ENCODE measurements at places on chromosomes 2 and 18. TPM values are rescaled to one million over a fixed set of nuclear protein-coding genes. Genes with fewer than 3 reads are reported as not detected.

DNA sequence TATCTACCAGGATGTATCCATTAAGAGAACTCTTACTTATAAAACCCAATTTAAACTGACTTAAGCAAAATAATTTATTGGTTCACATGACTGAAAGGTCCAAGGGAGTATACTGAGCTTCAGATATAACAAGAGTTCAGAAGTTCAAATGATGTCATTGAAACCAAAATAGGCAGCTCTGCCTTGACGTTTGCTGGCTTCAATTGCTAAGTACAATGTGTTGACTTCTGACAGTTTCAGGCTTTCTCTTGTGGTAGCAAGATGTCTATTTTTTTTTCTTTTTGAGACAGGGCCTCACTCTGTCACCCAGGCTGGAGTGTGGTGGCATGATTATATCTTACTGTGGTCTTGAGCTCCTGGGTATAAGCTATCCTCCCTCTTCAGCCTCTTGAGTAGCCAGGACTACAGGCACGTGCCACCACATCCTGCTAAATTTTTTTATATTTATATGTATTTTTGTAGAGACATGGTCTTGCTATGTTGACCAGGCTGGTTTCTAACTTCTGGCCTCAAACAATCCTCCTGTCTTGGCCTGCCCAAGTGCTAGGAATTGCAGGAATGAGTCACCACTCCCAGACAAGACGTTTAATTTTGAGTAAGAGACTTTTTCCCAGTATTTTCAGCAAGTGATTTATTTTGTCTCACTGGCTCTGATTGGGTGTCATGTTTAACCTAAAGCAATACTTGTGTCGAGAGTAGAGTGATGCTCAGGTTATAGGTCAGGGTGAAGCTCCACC is 184.8 kb downstream of the NR4A2 start:
- no peak for DNase-seq
- no peaks in the 10 kb centered on the region for H3K27me3 ChIP-seq
- no peaks in the 10 kb centered on the region for H3K4me1 ChIP-seq
- H3K27ac ChIP-seq, result no peak overlapping the region
- no peak overlapping the region for H3K4me3 ChIP-seq

DNA sequence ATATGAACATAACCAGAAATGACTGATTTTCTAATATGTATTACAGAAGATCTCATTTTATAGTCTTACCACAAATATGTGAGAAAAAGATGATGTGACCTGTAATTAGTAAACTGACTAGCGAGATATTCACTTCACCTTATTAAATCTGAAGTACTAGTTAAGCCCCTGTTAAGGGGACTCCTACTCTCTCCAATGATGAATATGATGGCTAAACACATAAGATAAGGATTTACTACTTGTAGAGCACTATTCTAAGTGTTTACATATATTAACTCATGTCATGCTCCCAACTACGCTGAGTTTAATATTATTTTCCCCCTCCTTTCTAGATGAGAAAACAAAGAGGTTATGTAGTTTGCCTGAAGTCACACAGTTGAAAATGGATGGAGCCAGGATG is 40.9 kb downstream of the SP3 start:
- no peak for DNase-seq
- no peaks in the 10 kb centered on the region for H3K4me1 ChIP-seq
- H3K4me3 ChIP-seq, result no peak overlapping the region
- no peaks in the 10 kb centered on the region for H3K36me3 ChIP-seq
- no peak overlapping the region for H3K27ac ChIP-seq

- H3K27ac ChIP-seq, result no peak overlapping the region
- H3K36me3 ChIP-seq, result no peaks in the 10 kb centered on the region
- H3K4me1 ChIP-seq, result no peaks in the 10 kb centered on the region
- no peak overlapping the region for H3K4me3 ChIP-seq
Observed at GRCh38 chr2:167555098-167555720, 666.9 kb downstream of the XIRP2 start.

DNA sequence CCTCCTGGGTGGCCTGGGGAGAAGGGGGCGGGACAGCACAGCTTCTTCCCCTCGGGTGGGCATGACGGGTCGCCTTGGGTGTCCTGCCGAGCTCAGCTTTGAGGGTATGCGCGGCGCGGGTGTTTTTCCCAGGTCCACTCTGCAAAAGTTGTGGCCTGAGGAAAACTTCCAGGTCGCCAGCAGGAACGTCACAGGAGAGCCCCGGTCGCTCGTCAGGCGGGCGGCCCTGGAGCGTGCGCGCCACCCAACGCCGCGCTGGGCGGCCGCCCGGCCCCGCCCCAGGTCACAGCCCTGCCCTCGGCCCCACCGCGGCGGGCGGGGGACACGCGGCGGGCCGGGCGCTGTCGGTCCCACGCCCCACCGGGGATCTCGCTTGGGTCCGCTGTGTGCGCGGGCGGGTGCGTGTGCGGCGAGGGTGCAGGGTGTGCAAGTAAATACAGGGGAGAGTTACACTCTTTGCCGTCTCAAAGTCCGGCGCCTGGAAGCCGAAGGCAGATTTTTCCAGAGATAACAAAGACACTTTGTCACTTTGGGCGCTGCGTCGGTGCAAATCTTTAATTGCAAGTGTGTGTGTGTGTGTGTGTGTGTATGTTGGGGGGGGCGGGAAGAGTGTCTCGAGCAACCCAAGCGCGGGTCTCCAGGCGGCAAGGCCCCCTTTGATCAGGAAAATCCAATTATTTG is 616 bp upstream of the SP5 start:
- peak overlapping the region; percentile 82 for H3K4me3 ChIP-seq
- H3K27me3 ChIP-seq, result peaks cover 10% of the 10 kb centered on the region
- H3K4me1 ChIP-seq, result peaks cover 25% of the 10 kb centered on the region
- no peak for DNase-seq
- no peaks in the 10 kb centered on the region for H3K36me3 ChIP-seq

GRCh38 chr2:217742276-217742675 is 260.5 kb downstream of the TNS1 start:
- no peak overlapping the region for H3K27ac ChIP-seq
- no peaks in the 10 kb centered on the region for H3K4me1 ChIP-seq
- no peaks in the 10 kb centered on the region for H3K27me3 ChIP-seq
- H3K4me3 ChIP-seq, result no peak overlapping the region
- DNase-seq, result no peak
- H3K36me3 ChIP-seq, result no peaks in the 10 kb centered on the region

DNA sequence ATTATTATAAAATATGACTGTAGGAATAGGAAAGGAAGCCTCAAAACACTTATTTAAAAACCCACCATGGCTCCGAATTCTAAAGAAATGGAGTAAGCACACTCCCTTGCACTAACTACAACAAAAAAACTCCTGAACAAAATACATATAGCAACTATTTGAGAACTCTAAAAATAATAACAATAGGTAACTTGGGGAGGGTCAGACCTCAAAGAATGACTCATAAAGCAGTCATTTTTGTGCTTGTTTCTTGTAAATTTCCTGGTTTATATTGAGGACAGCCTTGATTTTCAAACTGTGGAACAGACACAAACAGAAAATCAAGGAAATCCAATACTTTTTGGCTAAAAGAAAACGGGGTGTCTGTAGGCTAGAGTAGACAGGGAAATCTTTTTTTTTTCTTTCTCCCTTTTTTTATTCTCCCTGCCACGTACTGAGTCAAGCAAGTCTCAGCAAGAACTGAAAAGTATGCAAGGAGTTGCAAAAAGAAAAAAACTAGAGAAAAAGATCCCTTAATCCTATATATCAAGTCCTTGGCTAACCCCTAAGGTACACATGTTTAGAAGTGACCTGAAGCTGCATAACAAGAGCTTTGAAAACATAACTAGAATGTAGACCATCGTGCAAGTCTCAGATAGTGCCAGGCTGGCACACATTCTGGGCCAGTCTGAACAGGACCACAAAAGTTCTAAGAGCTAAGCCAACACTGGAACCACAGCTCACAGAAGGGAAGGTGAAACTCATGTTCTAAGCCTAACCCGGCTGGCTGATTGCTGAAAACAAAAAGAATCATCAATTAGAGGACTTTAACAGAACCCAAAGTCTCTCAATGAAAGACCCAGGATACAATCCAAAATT is 403.1 kb upstream of the LYPD1 start:
- no peaks in the 10 kb centered on the region for H3K36me3 ChIP-seq
- no peaks in the 10 kb centered on the region for H3K4me1 ChIP-seq
- H3K27ac ChIP-seq, result no peak overlapping the region
- no peaks in the 10 kb centered on the region for H3K27me3 ChIP-seq
- peak; percentile 23 for DNase-seq
- no peak overlapping the region for H3K4me3 ChIP-seq

- no peaks in the 10 kb centered on the region for H3K27me3 ChIP-seq
- no peak for DNase-seq
- no peak overlapping the region for H3K4me3 ChIP-seq
Observed at GRCh38 chr18:48866856-48867255, 83.9 kb downstream of the SMAD7 start.

GRCh38 chr2:70750320-70750719 is 17.7 kb downstream of the ADD2 start:
- no peak for DNase-seq
- H3K4me1 ChIP-seq, result no peaks in the 10 kb centered on the region
- H3K27ac ChIP-seq, result no peak overlapping the region
- H3K27me3 ChIP-seq, result no peaks in the 10 kb centered on the region
- no peak overlapping the region for H3K4me3 ChIP-seq

DNA sequence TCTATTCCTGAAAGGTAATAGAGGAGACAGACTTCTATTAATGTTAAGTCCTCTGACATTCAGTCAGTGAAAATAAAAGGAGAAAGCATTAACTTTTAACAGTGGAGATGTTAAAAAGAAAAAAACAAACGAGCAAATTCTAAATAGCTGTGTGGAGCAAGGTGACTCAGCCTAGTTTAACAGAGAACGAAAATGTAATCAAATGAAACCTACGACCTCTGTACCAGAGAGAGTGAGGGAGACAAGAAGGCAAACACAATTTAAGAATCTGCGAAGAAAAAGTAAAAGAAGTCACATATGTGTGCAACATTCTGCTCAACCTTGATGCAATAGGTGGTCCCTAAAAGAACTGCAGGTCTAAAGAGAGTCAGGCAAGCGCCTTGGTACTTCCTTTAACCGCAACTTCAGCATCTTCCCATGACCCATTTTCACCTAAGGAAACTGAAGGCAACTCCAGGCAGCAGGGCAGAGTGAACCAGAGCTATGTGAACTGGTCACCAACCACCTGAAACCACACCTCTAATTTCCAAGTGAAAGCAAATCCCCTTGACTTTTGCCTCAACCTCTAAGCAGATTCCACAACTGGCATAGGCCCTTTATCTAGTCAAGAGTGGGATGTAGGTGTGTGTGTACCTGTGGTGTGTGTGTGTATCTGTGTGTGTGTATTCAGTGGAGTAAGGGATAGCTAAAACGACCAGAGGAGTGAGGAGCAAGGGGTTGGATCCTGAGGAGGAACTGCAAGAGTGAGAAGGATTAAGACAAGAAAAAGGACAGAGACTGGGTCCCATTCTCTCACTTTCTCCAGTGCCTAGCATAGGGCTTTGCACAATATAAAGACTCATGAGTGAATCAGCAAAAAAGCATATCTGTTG is 43.0 kb downstream of the FIGN start:
- H3K27me3 ChIP-seq, result no peaks in the 10 kb centered on the region
- H3K4me3 ChIP-seq, result no peak overlapping the region
- no peaks in the 10 kb centered on the region for H3K4me1 ChIP-seq
- DNase-seq, result no peak

- DNase-seq, result no peak
- no peaks in the 10 kb centered on the region for H3K27me3 ChIP-seq
- no peak overlapping the region for H3K4me3 ChIP-seq
- H3K27ac ChIP-seq, result no peak overlapping the region
- H3K36me3 ChIP-seq, result no peaks in the 10 kb centered on the region
Observed at GRCh38 chr18:48580782-48581181, 42.0 kb downstream of the CTIF start.

DNA sequence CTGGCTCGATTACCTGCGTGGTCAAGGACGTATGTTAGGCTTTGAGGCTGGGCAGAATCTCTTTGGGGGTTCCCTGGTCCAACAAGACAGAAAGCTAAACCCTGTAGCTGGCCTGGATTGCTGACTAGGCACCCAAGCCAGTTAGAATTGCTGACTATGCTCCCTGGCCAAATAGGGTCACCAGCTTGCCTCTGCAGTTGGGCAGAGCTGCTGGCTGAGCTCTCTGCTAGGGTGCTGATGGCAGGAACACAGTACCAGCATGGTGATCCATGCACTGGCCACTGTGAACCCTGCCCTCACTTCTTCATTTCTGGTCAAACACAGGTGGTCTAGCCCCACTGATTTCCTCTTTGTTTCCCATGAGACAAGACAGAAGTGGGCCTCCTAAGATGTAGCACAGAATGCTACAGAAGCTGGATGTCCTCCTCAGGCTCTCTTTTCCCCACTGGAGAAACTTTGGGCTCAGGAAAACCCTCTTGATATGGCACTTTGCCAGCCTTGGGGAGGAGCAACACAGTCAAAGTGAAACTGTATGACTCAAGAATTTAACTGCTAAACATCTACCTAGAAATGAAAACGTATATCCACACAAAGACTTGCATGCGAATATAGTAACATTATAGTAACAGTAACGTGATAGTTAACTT is 20.8 kb downstream of the SP140L start:
- no peak for DNase-seq
- H3K36me3 ChIP-seq, result no peaks in the 10 kb centered on the region
- H3K4me3 ChIP-seq, result no peak overlapping the region
- no peaks in the 10 kb centered on the region for H3K27me3 ChIP-seq
- no peak overlapping the region for H3K27ac ChIP-seq
- H3K4me1 ChIP-seq, result no peaks in the 10 kb centered on the region

- no peaks in the 10 kb centered on the region for H3K36me3 ChIP-seq
- H3K27ac ChIP-seq, result no peak overlapping the region
- H3K27me3 ChIP-seq, result no peaks in the 10 kb centered on the region
- no peak for DNase-seq
- H3K4me1 ChIP-seq, result no peaks in the 10 kb centered on the region
Observed at GRCh38 chr18:74610051-74610615, 12.5 kb downstream of the ZNF407 start.

DNA sequence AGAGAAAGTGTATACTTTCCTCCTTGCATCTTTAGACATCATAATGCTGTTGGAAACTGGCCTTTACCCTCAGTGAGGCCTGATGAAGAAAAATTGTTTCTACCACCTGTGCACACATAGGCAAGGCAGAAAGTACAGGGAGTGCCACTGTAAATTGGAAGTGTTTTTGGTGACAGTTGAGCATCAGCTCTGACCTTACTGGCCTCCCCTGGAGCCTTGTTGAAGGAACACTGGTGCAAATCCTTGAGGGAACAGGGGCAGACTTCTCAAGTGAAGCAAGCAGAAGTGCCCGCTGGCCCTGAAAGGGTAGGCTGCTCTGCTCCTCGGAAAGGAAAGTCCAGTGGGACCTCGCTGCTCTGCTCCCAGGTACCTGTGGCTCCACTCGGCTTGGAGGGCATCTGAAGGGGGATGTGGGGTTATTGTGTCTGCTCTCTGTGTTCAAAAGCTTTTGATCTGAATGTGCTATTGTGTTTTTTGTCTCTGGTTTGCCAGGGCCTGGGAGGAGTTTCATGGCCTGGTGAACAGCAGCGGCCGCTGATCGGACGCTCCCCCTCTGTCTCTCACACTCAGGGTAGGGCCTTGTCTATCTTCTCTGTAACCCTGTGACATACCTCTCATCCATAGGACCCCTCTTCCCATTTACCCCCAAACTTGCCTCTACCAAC is 23.4 kb downstream of the EIF4E2 start:
- H3K27me3 ChIP-seq, result no peaks in the 10 kb centered on the region
- H3K27ac ChIP-seq, result no peak overlapping the region
- no peak overlapping the region for H3K4me3 ChIP-seq
- H3K4me1 ChIP-seq, result no peaks in the 10 kb centered on the region
- no peaks in the 10 kb centered on the region for H3K36me3 ChIP-seq
- DNase-seq, result no peak

GRCh38 chr2:221761260-221761659 is 189.2 kb upstream of the EPHA4 start:
- H3K36me3 ChIP-seq, result no peaks in the 10 kb centered on the region
- no peak overlapping the region for H3K4me3 ChIP-seq
- DNase-seq, result no peak
- peaks cover 2% of the 10 kb centered on the region for H3K27me3 ChIP-seq

Gene CPLX4
- total RNA-seq, result not detected

Gene CYS1
- 2.4 TPM for total RNA-seq

Gene UGT1A9
- total RNA-seq, result not detected

Gene OTX1
- not detected for total RNA-seq

Gene SP9
- total RNA-seq, result 0.80 TPM
